ENCODE measurements at places on chromosomes 16 and 17.
A peak's percentile ranks its signal among the peaks of the same experiment; 100 is the strongest.

GRCh38 chr16:24491731-24492130 is 47.6 kb upstream of the RBBP6 start:
- no peak for DNase-seq

GRCh38 chr16:67447508-67448076 is 16.7 kb downstream of the HSD11B2 start:
- DNase-seq: peak; percentile 68

DNA sequence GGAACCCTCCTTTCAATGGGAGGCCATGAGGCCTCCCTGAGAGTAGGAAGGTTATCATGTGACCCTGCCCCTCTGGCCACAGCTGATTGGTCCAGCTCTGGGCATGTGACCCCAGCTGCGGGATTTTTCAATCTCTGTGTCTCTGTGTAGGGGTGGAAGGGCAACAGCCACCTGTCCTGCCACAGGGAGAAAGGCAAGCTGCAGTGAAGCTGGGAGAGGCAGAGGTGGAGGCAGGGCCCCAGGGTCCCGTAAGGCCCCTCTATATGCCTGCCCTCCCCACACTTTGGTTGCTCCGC is 10.9 kb downstream of the DNAAF8 start:
- DNase-seq: no peak

GRCh38 chr16:89444728-89445127 is 45.6 kb downstream of the ANKRD11 start:
- no peak for DNase-seq

DNA sequence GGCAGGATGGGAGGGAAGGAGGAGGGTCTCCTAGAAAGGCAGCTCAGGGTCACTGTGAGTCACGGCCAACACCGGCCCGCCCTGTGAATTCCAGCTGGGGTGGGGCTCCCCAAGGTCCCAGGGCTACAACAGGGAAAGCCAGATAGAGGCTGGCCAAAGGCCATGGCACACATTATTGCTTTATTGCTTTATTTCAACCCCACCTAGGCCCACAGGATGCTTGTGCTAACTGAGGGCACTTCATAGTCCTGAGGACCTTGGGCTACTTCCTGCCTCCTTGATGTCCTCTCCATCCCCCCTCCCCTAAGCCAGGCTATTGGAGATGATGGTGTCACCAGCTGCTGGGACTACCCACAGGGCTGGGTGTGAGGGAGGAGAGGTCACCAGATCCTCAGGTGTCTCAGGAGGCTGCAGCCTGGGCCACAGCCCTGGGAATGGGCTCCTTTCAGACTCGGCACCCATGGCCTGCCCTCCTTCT is 26.1 kb downstream of the LRRC75A start:
- DNase-seq: no peak

Data from stimulated activated CD4-positive, alpha-beta T cell treated with anti-CD3 and anti-CD28 coated beads, Interleukin-4, amount 100 ng/mL, for 1 hour (primary cell).